CD4-positive, alpha-beta T cell (primary cell): ENCODE measurements at places on chromosomes 12 and 14. TPM values are rescaled to one million over a fixed set of nuclear protein-coding genes. Genes with fewer than 3 reads are reported as not detected.

DIO2 gene
- total RNA-seq = not detected

SMOC1 gene
- total RNA-seq = not detected

CSAD gene
- 56.7 TPM for total RNA-seq

TAS2R31 gene
- total RNA-seq = 1.7 TPM

KRAS gene
- total RNA-seq = 48.7 TPM

DNA sequence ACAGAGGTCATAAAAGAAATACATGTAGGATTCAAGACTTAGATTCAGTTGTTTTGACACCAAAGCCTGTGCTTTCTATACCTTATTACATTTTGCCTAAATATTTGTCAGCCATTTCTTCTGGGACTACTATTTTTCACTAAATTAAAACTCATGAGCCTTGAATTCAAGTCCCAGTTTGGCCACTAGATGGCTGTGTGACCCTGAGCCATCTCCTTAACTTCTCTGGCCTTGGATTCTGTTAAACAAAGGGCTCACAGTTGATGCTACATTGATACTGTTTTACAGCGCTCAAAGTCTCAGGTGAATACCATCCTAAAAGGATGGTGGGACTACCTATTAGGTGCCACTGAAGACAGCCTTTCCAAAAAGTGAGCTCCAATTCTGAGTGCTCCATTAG, 39.6 kb upstream of the CCDC198 start:
- no peaks in the 10 kb centered on the region for H3K27me3 ChIP-seq
- no peak overlapping the region for H3K4me3 ChIP-seq
- no peaks in the 10 kb centered on the region for H3K4me1 ChIP-seq
- no peaks in the 10 kb centered on the region for H3K36me3 ChIP-seq
- DNase-seq = no peak

DNA sequence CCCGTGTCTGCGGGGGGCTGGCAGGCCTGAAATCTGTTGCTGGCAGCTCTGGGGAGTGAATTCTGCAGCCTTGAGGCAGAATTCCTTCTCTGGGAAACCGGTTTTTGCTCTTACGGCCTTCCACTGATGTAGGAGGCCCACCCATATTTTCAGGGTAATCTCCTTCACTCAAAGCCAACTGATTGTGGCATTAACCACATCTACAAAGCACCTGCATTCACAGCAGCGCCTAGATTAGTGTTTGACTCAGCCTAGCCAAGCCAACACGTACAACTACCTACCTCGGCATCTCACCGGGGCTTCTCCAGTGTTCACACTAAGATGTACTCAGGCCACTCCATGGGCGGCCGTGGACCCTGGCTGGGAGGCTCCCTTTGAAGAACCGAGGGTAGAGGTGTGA, 15.8 kb downstream of the C12orf43 start:
- DNase-seq = no peak
- H3K4me1 ChIP-seq = no peaks in the 10 kb centered on the region
- no peak overlapping the region for H3K4me3 ChIP-seq
- H3K27me3 ChIP-seq = no peaks in the 10 kb centered on the region

DNA sequence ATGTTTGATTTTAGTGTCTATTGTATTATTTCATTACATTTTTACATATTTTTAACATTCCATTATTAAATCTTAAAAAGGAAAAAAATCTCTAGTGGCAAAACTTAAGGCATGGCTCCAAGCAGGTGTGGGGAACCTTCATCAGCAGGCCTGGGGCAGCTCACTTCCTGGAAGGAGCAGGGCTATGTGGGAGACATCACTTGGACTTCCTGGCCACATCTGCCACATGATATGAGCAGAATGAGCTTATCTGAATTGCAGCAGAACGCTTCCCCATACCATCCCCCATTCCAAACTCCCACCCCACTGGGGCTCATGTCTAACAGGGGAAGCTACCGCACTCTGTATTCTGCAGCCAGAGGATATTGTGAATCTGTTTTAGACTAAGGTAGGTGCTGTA, 35.0 kb upstream of the KCNA1 start:
- DNase-seq = no peak
- H3K4me1 ChIP-seq = no peaks in the 10 kb centered on the region
- H3K27ac ChIP-seq = no peak overlapping the region
- H3K4me3 ChIP-seq = no peak overlapping the region
- H3K27me3 ChIP-seq = no peaks in the 10 kb centered on the region

DNA sequence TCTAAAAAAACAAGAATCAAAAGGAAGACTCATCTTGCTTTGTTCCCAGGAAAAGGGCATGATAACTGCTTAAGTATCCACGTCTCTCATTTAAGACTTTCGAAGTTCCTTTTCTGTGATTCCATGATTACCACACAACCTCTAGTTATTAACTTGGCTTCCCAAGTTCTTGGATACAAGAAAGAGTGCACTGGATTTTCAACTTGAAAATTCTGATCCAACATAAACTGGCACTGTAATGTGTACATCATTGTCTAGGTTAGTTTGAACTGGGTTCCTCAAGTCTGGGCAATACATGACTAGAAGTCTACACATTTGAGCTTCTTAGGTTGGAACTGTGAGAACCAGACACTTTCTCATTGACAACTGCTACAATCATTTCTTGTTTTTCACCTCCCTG, 1.6 kb downstream of the KLHL28 start:
- DNase-seq = no peak
- H3K36me3 ChIP-seq = peaks cover 5% of the 10 kb centered on the region
- H3K27ac ChIP-seq = no peak overlapping the region
- H3K4me1 ChIP-seq = peaks cover 29% of the 10 kb centered on the region
- H3K27me3 ChIP-seq = no peaks in the 10 kb centered on the region
- H3K4me3 ChIP-seq = peak overlapping the region; percentile 91

DNA sequence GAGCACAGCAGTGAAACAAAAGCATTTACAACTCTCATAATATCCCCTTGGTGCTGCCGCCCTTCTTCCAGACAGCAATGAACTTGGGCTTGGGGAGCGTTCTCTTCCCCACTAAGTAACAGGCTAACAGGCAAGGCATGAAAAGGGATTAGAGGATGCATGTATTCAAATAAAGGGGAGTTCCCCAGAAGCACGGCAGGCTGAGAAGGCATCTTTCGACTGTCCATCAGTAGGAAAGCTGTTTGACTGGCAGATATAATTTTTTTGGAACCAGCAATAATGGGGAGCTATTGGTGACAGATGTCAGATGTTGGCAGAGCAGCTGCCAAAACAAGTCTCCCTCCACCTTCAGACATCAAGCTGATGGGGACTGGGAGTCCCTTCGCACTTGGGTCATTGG, 9.2 kb upstream of the TIGAR start:
- H3K36me3 ChIP-seq = peaks cover 19% of the 10 kb centered on the region
- no peak overlapping the region for H3K27ac ChIP-seq
- H3K4me1 ChIP-seq = no peaks in the 10 kb centered on the region
- H3K27me3 ChIP-seq = no peaks in the 10 kb centered on the region
- no peak for DNase-seq
- H3K4me3 ChIP-seq = no peak overlapping the region

DNA sequence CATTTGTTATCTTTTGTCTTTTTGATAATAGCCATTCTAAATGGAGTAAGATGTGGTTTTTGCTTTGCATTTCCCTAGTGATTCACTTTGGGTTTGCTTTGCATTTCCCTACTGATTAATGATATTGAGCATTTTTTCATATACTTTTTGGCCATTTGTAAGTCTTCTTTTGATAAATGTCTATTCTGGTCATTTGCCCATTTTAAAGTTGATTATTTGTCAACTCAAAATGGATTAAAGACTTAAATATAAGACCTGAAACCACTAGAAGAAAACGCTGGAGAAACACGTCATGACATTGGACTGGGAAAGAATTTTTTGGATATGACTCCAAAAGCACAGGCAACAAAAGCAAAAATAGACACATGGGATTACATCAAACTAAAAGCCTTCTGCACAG, 148.0 kb downstream of the APAF1 start:
- H3K36me3 ChIP-seq = no peaks in the 10 kb centered on the region
- no peak for DNase-seq
- H3K4me1 ChIP-seq = no peaks in the 10 kb centered on the region
- H3K27me3 ChIP-seq = no peaks in the 10 kb centered on the region
- H3K27ac ChIP-seq = no peak overlapping the region

GRCh38 chr14:99029916-99030305, 242.1 kb downstream of the BCL11B start:
- no peak overlapping the region for H3K4me3 ChIP-seq
- H3K36me3 ChIP-seq = no peaks in the 10 kb centered on the region
- H3K4me1 ChIP-seq = no peaks in the 10 kb centered on the region
- no peak for DNase-seq
- H3K27ac ChIP-seq = no peak overlapping the region

- peaks cover 1% of the 10 kb centered on the region for H3K4me1 ChIP-seq
- no peaks in the 10 kb centered on the region for H3K27me3 ChIP-seq
- no peak for DNase-seq
- no peak overlapping the region for H3K27ac ChIP-seq
Observed at GRCh38 chr12:4202918-4203317, 70.6 kb upstream of the CCND2 start.

- no peaks in the 10 kb centered on the region for H3K36me3 ChIP-seq
- H3K4me3 ChIP-seq = no peak overlapping the region
- DNase-seq = no peak
- H3K27me3 ChIP-seq = no peaks in the 10 kb centered on the region
- peaks cover 8% of the 10 kb centered on the region for H3K4me1 ChIP-seq
Observed at GRCh38 chr12:62651138-62651537, 184.5 kb downstream of the MON2 start.

- H3K4me1 ChIP-seq = no peaks in the 10 kb centered on the region
- DNase-seq = no peak
- H3K27me3 ChIP-seq = no peaks in the 10 kb centered on the region
- no peak overlapping the region for H3K27ac ChIP-seq
- no peak overlapping the region for H3K4me3 ChIP-seq
Observed at GRCh38 chr12:11785712-11786111, 136.2 kb downstream of the ETV6 start.

- no peak for DNase-seq
- H3K27me3 ChIP-seq = no peaks in the 10 kb centered on the region
- H3K27ac ChIP-seq = no peak overlapping the region
- H3K4me1 ChIP-seq = no peaks in the 10 kb centered on the region
Observed at GRCh38 chr14:70692210-70692609, 50.5 kb downstream of the TTC9 start.

GRCh38 chr14:35113308-35113950, 8.4 kb downstream of the PPP2R3C start:
- H3K4me1 ChIP-seq = peaks cover 4% of the 10 kb centered on the region
- H3K4me3 ChIP-seq = no peak overlapping the region
- DNase-seq = no peak
- peaks cover 74% of the 10 kb centered on the region for H3K36me3 ChIP-seq

DNA sequence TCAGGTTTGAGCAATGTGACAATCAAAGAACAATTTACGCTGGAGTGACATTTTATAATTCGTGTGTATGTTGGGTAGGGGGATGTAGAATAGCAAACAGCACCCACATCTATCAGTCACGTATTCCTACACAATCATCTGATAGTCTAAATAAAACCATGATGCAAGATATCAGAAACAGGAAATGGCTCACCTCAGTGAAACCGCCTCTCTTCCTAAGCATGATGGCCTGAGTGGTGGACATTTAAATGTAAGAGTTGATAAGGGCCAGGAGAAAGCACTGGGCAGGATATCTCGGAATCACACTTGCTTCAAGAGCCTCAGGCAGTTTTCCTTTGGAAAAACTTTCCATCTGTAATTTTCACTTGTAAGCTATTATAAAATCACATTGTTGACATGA, 128.2 kb downstream of the GRIP1 start:
- H3K27ac ChIP-seq = no peak overlapping the region
- no peaks in the 10 kb centered on the region for H3K36me3 ChIP-seq
- no peak for DNase-seq

GRCh38 chr12:66741919-66742318, 63.0 kb upstream of the GRIP1 start:
- no peaks in the 10 kb centered on the region for H3K36me3 ChIP-seq
- H3K4me3 ChIP-seq = no peak overlapping the region
- H3K27me3 ChIP-seq = no peaks in the 10 kb centered on the region
- no peak for DNase-seq
- no peaks in the 10 kb centered on the region for H3K4me1 ChIP-seq
- H3K27ac ChIP-seq = no peak overlapping the region

DNA sequence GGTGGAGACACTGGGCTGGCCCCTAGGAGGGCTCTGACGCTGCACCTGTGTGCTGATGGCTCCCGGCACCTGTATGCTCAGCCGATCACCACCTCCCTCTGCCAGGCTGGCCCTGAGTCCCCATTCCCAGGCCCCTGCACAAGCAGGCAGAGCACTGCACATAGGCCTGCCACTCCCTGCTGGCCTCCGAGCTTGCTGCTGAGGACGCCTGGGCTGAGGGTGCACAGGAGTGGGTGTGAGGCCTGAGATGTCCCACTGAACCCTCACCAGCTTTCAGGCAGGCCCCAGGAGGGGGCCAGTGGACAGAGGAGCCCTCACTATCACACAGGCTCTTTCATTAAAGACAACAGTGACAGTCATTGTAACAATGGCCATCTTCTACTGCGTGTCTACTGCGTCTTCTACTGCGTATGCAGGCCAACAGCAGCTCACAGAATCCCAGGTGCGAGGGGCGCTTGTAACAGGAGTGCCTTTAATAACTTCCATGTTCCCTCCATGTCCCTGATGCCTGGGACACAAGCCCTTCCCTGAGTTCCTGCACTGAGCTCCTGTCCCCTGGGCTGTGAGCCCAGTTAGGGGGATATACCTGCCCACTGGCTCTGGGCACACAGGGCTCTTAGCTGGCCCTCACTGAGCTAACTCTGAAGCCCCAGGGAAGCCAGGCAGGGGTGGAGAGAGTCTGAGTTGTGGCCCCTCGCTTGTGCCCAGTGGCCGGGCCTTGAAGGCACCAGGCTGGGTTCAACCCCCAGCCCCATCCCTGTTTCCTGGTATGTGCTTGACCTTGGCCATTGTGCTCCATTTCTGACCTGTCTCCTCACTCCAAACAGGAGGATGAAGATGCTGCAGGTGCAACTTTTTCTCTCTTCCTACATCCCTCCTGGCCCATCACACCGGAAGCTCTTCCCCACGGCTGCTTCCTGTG, 71.3 kb downstream of the PRIMA1 start:
- H3K27me3 ChIP-seq = no peaks in the 10 kb centered on the region
- H3K4me1 ChIP-seq = no peaks in the 10 kb centered on the region
- no peak overlapping the region for H3K4me3 ChIP-seq
- no peaks in the 10 kb centered on the region for H3K36me3 ChIP-seq
- no peak overlapping the region for H3K27ac ChIP-seq
- DNase-seq = no peak

GRCh38 chr12:43284486-43285158, 267.4 kb downstream of the ADAMTS20 start:
- no peaks in the 10 kb centered on the region for H3K4me1 ChIP-seq
- no peak for DNase-seq

DNA sequence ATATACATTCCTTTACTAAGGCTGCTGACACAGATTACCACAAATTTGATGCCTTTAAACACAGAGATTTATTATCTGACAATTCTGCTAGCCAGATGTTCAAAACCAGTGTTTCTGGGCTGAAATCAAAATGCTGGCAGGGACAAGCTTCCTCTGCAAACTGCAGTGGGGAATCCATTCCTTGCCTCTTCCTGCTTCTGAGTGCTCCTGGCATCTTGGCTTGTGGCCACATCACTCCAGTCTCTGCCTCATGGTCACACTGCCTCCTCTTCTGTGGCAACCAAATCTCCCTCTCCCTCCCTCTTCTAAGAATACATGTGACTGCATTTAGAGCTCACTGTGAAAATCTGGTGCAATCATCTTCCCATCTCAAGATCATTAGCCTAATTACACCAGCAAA, 235.7 kb downstream of the TTC8 start:
- H3K27ac ChIP-seq = no peak overlapping the region
- no peak for DNase-seq
- no peaks in the 10 kb centered on the region for H3K36me3 ChIP-seq
- H3K27me3 ChIP-seq = no peaks in the 10 kb centered on the region
- no peaks in the 10 kb centered on the region for H3K4me1 ChIP-seq

GRCh38 chr12:946631-947030, 2.9 kb downstream of the RAD52 start:
- H3K27ac ChIP-seq = no peak overlapping the region
- H3K4me3 ChIP-seq = no peak overlapping the region
- peaks cover 4% of the 10 kb centered on the region for H3K36me3 ChIP-seq
- no peak for DNase-seq
- peaks cover 30% of the 10 kb centered on the region for H3K4me1 ChIP-seq
- no peaks in the 10 kb centered on the region for H3K27me3 ChIP-seq
